AG04449 (cell line): ENCODE measurements at places on chromosomes 11 and 22.

DNA sequence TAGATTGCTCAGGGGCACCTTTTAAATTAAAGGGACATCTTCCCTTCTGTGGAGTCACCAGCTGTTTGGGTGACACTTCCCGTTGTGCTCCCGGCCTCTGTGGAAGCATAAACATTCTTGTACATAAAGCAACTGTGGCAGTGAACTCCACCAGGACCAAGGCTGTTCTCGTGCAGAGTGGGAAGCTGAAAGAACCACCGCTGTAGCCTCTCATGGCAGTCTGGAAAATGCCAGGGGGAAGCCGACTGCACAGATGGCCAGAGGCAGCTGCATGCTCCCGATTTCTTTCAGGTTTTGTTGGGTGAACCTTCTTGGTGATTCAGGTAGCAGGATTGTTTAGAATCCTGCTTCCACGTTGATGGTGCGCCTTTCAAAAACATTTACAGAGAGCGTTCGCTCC lies 10.3 kb downstream of the UBASH3B start:
- DNase-seq: no peak

DNA sequence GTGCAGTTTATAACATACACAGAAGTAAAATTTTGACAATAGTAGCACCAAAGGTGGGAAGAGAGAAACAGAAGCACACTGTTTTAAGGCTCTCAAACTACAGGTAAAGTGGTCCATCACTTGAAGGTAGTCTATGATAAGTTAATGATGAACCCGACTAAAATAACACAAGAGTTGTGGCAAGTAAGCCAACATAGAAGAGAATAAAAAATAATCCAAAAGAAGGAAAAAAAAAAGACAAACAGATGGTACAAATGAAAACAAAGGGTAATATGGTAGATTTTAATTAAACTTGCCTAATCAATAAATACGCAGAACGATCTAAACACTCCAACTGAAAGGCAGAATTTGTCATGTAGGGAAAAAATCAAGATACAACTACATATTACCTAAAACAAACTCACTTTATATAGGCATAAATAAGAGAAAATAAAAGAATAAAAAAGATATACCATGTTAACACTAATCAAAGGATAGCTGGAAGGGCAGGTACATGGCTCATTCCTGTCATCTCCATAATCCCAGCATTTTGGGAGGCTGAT lies 31.6 kb downstream of the DGCR2 start:
- no peak for DNase-seq

DNA sequence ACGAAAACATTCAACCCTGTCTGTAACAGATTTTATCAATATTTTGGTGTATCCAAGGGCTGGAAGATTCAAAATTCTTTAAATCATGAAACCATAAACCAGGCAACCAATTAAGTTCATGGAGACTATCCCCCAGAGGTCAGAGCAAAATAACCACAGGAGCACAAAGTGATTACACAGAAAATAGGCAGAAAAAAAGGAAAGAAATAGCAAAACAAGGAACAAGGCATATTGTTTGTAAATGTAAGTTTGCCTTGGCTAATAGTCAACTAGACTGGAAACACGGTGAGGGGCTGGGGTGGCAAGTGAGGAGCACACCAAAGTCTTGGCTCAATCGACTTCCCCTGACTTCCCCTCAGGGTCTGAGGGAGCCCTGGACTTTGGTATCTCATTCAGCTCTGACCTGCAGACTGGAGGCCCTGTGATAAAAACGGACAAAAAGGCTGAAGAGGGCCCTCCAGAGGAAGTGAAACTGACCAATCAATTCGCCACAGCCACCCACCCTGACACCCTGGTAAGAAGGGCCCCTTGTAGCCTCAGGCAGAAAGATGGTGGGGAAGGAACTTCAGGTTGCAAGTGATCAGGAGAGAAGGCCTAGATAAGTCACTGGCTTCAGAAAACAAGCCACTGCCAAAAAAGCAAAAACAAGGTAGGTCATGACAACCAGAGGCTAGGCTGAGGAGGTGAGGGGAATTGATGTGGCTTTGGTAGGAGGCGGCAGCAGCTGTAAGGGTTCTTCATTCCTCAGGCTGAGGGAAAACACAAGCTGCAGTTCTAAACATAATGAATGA lies 1.8 kb downstream of the SIK3 start:
- no peak for DNase-seq

DNA sequence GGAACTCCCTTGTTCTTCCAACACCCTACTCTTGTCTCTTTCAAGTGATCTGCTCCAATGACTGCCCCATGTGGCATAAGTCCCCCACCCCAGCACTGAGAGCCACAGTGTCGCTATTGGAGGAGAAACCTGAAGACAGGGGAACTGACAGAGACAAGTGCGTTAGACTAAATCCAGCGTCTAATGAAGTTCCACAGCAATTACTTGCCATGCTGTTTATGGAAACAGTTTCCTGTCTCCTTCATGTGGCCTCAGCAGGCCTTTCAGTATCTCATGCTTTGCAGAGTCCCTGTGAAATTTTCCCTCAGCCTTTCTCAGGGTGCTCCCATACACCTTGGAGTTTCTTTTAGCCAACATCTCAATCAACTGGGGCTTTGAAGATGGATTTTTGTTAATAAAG lies 277.4 kb downstream of the ETS1 start:
- DNase-seq: no peak

- no peak for DNase-seq
Measured at GRCh38 chr22:30611197-30611596, 4.2 kb downstream of the TCN2 start.

GRCh38 chr11:2734181-2735052 lies 34.6 kb upstream of the KCNQ1OT1 start:
- no peak for DNase-seq

DNA sequence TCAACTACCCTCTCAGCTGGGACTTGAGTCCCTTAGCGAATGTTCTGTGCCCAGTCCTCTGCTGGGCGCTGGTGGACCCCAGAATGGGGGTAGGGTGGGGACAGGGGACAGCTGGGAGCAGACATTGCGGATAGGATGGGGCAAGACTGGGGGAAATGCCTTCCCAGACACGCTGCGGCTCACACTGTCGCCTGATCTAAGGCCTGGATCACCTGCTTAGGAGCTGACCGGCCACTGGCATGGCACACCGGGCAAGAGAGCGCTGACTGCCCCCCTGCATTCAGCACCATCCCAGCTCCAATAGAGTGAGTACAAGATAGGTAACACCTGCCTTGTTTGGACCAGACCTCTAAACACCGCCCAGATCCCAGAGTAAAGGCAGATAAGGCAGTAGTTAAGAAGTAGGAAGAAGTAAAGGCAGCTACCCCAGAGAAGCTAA lies 1.4 kb downstream of the ARVCF start:
- DNase-seq: no peak
